Heart left ventricle (tissue), 16 donors: ENCODE measurements at places on chromosomes 1 and 21. TPM values are rescaled to one million over a fixed set of nuclear protein-coding genes. Genes with fewer than 3 reads are reported as not detected.
A peak's percentile ranks its signal among the peaks of the same experiment; 100 is the strongest.

GRCh38 chr1:201468844-201469644, at the start of gene PHLDA3:
PHLDA3 (minus strand) TSS chr1:201469188; CDS start chr1:201468786, 402 bp downstream.
- H3K27me3 ChIP-seq: no peaks in the 10 kb centered on the region
- H3K36me3 ChIP-seq: peaks cover 16% of the 10 kb centered on the region
- H3K4me1 ChIP-seq: peaks cover 9% of the 10 kb centered on the region

GRCh38 chr1:25978403-25978802, 19.5 kb downstream of the PAFAH2 start:
- no peaks in the 10 kb centered on the region for H3K4me1 ChIP-seq
- no peak overlapping the region for H3K27ac ChIP-seq
- peaks cover 95% of the 10 kb centered on the region for H3K36me3 ChIP-seq
- no peak overlapping the region for H3K4me3 ChIP-seq
- no peaks in the 10 kb centered on the region for H3K27me3 ChIP-seq

DNA sequence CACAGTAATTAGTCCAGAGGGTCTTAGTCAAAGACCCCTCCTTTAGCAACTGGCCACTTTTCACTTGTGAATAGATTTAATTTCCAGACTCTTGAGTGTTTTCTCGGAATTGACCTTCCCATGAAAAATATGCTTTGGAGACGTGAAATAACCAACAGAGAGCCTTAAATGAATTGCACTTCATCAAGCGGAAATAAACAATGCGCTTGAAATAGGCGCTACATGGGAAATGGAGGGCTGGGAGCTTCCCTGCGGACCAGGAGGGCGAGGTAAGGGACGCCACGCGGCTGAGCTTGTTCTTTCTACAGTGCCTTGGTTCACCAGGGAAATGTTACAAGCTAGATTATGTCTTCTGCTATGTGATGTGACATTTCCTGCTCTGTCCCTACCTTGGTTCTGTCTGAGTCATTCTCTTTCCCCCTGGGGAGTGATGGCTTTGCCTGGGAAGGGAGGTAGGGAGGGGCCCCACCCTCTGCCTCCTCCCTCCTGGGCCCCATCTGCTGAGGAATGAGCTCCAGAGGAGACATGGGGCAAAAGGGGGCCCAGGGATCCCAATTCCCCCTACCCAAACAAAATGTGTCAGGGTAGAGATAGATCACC, 619.3 kb downstream of the PTPRU start:
- H3K27me3 ChIP-seq: peaks cover 3% of the 10 kb centered on the region
- H3K27ac ChIP-seq: no peak overlapping the region
- no peaks in the 10 kb centered on the region for H3K36me3 ChIP-seq
- H3K4me3 ChIP-seq: no peak overlapping the region
- DNase-seq: no peak

The KIRREL1 gene
- 18.3 TPM for total RNA-seq

The PLPPR5 gene
- total RNA-seq: not detected

The SPTA1 gene
- not detected for total RNA-seq

The TCEA3 gene
- total RNA-seq: 49.7 TPM

The FUCA1 gene
- 16.2 TPM for total RNA-seq

The KRTAP21-2 gene
- total RNA-seq: not detected

GRCh38 chr1:168585191-168585590, 8.8 kb downstream of the XCL1 start:
- H3K27ac ChIP-seq: peak overlapping the region; percentile 36
- H3K4me3 ChIP-seq: no peak overlapping the region
- H3K27me3 ChIP-seq: no peaks in the 10 kb centered on the region
- H3K4me1 ChIP-seq: peaks cover 13% of the 10 kb centered on the region
- DNase-seq: no peak

- H3K27ac ChIP-seq: no peak overlapping the region
- H3K36me3 ChIP-seq: no peaks in the 10 kb centered on the region
- no peak for DNase-seq
- H3K4me1 ChIP-seq: peaks cover 37% of the 10 kb centered on the region
Observed at GRCh38 chr1:182262425-182262824, 129.2 kb downstream of the GLUL start.

The PDZK1IP1 gene
- total RNA-seq: not detected

DNA sequence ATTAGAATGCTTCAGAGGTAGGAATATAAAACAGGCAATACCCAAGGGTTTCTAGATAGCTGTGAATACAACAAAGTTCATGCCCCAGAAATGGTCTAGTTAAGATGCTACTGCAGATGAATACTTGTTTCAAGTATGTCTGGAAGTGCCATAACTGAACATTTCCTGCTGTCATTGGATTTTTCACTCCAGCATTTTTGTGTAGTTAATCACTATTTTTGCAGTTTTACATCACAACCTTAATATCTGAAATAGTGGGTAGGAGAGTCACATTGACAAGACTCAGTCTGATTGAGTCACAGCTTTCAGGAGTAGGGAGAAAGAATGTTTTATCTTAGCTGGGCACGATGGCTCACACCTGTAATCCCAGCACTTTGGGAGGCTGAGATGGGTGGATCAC, 126.4 kb upstream of the C1orf21 start:
- H3K27ac ChIP-seq: no peak overlapping the region
- no peaks in the 10 kb centered on the region for H3K27me3 ChIP-seq
- H3K4me1 ChIP-seq: no peaks in the 10 kb centered on the region
- no peak overlapping the region for H3K4me3 ChIP-seq
- no peak for DNase-seq
- H3K36me3 ChIP-seq: no peaks in the 10 kb centered on the region

The SH3GLB1 gene
- total RNA-seq: 128 TPM

The SPSB1 gene
- total RNA-seq: 8.5 TPM

- peak; percentile 72 for DNase-seq
- no peaks in the 10 kb centered on the region for H3K27me3 ChIP-seq
- peak within 1 kb of the TSS; percentile 51 for H3K4me3 ChIP-seq
- H3K36me3 ChIP-seq: peaks cover 3% of the 10 kb centered on the region
- peak within 1 kb of the TSS; percentile 78 for H3K27ac ChIP-seq
Observed at GRCh38 chr1:228149406-228150119, at the start of gene GJC2. GJC2 (plus strand) TSS chr1:228149930; CDS start chr1:228157759, 7,829 bp downstream.

DNA sequence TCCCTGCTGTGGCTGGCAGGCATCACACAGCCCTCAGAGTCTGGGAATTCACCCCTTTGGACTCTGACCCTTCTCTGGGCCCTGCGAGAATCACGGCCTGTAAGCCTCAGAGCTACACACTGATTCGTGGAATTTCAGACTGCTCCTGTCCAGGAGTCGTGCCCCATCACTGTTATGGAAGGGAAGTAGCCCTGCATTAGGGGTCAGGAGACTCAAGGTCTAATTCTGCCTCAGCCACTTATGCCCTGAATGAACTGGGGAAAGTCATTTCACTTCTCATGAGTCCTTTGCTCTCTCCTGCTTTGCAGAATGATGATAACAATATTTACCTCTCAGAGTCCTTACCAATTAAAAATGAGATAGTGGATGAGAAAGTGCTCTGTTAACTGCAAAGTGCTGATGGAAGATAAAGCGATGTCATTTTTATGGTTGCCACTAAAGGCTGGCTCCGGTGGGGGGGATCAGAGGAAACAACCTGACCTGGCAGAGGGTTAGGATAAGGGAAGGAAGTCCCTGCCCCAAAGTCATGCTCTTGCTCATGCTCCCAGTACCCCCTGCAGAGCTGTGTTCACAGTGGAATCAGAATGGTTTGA, 148.6 kb upstream of the CD34 start:
- peaks cover 5% of the 10 kb centered on the region for H3K4me1 ChIP-seq
- no peak overlapping the region for H3K4me3 ChIP-seq
- no peaks in the 10 kb centered on the region for H3K27me3 ChIP-seq
- H3K36me3 ChIP-seq: no peaks in the 10 kb centered on the region

The CLK2 gene
- 20.9 TPM for total RNA-seq

DNA sequence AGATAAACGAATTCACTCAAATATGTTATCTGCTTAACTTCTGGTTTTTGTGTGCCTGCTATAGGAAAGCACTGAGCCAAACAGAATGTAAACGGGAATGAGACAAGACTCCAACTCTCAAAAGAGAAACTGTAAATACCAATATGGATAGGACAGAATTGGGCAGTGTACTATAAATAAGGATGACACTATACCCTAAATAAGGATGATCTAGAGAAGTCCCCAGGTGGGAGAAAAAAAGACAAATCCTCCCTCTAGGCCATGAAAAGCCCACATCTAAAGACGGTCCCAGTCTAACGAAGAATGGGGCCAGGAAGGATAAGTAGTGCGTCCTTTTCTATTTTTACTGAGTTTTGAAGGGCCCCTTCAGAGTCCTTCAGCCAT, 1.5 kb upstream of the GABPB2 start:
- no peak overlapping the region for H3K27ac ChIP-seq
- H3K4me3 ChIP-seq: no peak overlapping the region
- H3K36me3 ChIP-seq: no peaks in the 10 kb centered on the region
- no peak for DNase-seq
- H3K4me1 ChIP-seq: peaks cover 6% of the 10 kb centered on the region

The NID1 gene
- total RNA-seq: 34.2 TPM

The MCOLN2 gene
- total RNA-seq: not detected

GRCh38 chr21:27082431-27083010, 115.6 kb upstream of the ADAMTS5 start:
- no peaks in the 10 kb centered on the region for H3K27me3 ChIP-seq
- no peaks in the 10 kb centered on the region for H3K36me3 ChIP-seq
- H3K4me1 ChIP-seq: no peaks in the 10 kb centered on the region
- no peak overlapping the region for H3K4me3 ChIP-seq
- no peak overlapping the region for H3K27ac ChIP-seq

GRCh38 chr1:234864116-234864515, 254.1 kb upstream of the IRF2BP2 start:
- H3K4me3 ChIP-seq: no peak overlapping the region
- H3K27ac ChIP-seq: peak overlapping the region; percentile 70
- H3K4me1 ChIP-seq: peaks cover 45% of the 10 kb centered on the region

GRCh38 chr1:27858949-27859576, 13.3 kb upstream of the THEMIS2 start:
- H3K4me1 ChIP-seq: no peaks in the 10 kb centered on the region
- H3K36me3 ChIP-seq: no peaks in the 10 kb centered on the region
- H3K27ac ChIP-seq: no peak overlapping the region
- H3K27me3 ChIP-seq: no peaks in the 10 kb centered on the region

The KANK4 gene
- 0.17 TPM for total RNA-seq

DNA sequence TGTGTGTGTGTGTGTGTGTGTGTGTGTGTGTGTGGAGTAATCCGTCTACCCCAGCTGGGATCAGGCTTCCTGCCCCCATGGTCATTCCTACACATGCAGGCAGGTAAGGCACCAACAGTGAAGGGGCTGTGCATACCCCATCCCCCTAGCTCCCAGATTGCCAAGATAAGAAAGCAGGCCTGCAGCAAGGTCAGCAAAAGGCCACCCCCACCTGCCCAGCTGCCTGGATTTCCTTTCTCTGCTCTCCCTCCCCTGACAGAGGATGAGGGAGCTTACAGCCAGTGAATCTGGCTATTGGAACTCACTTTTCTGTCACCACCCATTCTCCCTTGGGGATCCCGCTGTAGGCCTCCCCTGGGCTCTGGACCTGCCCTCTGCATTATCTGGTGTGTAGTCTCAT, 7.9 kb downstream of the ALX3 start:
- DNase-seq: no peak
- H3K4me1 ChIP-seq: no peaks in the 10 kb centered on the region
- no peak overlapping the region for H3K4me3 ChIP-seq
- peaks cover 9% of the 10 kb centered on the region for H3K27me3 ChIP-seq
- H3K27ac ChIP-seq: no peak overlapping the region

DNA sequence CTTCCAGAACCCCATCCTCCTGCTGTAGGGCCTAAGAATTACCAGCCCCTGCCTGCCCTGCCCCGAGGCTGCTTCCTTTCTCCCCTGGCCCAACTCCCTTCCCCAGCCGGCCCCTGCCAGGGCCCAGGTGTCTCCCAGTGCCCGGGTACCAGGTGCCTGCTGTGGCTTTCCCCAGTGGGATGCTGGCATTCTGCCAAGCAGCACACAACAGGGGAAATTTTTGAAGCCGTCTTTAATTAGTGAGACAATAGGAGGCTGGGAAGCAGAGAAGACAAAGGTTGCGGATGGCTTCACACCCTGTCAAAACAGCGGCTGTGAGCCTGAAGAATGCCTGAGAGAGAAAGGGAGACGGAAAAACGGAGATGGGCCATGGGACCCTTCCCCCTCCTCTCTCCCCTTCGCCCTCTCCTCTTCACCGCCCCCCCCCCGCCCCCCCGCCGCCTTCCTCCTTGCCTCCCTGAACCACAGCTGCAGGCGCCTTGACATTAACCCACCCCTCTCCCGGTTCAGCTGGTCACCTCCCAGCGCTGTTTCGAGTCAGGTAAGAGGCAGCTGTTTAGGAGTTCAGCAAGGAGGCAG, 33.6 kb downstream of the LRRN2 start:
- DNase-seq: no peak
- H3K36me3 ChIP-seq: no peaks in the 10 kb centered on the region
- no peak overlapping the region for H3K27ac ChIP-seq
- H3K27me3 ChIP-seq: peaks cover 14% of the 10 kb centered on the region
- no peaks in the 10 kb centered on the region for H3K4me1 ChIP-seq

DNA sequence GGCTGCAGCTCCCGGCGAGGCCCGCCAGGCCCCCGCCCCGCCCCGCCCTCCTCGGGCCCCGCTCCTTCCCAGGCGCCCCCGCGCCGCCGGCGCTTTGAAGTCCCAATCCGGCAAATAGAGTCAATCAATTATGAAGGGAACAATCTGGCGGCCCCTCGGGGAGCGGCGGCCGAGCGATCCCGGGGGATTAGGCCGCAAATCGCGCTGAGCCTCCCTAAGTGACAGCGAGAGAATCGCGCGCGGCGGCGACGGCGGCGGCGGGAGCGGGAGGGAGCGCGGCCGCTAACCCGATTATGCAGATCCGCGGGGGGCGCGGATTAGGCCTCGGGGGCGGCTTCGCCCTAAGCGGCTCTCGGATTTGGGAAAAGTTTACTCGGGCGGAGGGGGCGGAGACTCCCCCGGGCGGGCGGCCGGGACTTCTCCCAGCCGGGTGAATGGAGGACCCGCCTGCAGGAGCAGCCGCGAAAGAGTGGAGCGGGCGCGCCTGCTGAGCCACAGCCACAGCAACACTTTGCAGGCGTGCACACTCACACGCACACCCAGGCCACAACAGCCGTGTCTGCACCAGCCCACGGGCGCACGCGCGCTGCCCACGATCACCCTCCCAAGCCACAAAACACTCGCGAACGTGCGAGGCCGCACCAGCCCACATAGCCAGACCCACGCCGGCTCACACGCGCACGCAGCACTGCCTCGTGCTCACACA, 23.0 kb upstream of the DMBX1 start:
- H3K36me3 ChIP-seq: no peaks in the 10 kb centered on the region
- peak overlapping the region; percentile 55 for H3K4me3 ChIP-seq
- peaks cover 7% of the 10 kb centered on the region for H3K27me3 ChIP-seq
- DNase-seq: peak; percentile 27
- no peak overlapping the region for H3K27ac ChIP-seq

GRCh38 chr1:80973101-80973500, 827.6 kb upstream of the ADGRL2 start:
- no peak overlapping the region for H3K4me3 ChIP-seq
- no peaks in the 10 kb centered on the region for H3K27me3 ChIP-seq
- no peak for DNase-seq
- no peak overlapping the region for H3K27ac ChIP-seq
- no peaks in the 10 kb centered on the region for H3K36me3 ChIP-seq
- H3K4me1 ChIP-seq: no peaks in the 10 kb centered on the region

- peaks cover 3% of the 10 kb centered on the region for H3K36me3 ChIP-seq
- H3K27ac ChIP-seq: peak overlapping the region; percentile 76
- DNase-seq: no peak
- peaks cover 20% of the 10 kb centered on the region for H3K4me1 ChIP-seq
- H3K4me3 ChIP-seq: no peak overlapping the region
Observed at GRCh38 chr1:27560268-27561123, 43.4 kb downstream of the AHDC1 start.

The CRB1 gene
- total RNA-seq: 0.25 TPM

The ASTN1 gene
- total RNA-seq: 0.82 TPM

GRCh38 chr21:39613041-39613934, 548 bp downstream of the B3GALT5 start:
- no peaks in the 10 kb centered on the region for H3K4me1 ChIP-seq
- H3K27ac ChIP-seq: no peak overlapping the region
- DNase-seq: no peak
- peak overlapping the region; percentile 49 for H3K4me3 ChIP-seq
- peaks cover 5% of the 10 kb centered on the region for H3K27me3 ChIP-seq

The CD52 gene
- 89.9 TPM for total RNA-seq
